ENCODE measurements at places on chromosomes 12 and 14. TPM values are rescaled to one million over a fixed set of nuclear protein-coding genes. Genes with fewer than 3 reads are reported as not detected.

The CMKLR1 gene
- not detected for total RNA-seq

- H3K4me3 ChIP-seq, result no peak overlapping the region
- H3K36me3 ChIP-seq, result no peaks in the 10 kb centered on the region
- no peak overlapping the region for H3K27ac ChIP-seq
- H3K4me1 ChIP-seq, result no peaks in the 10 kb centered on the region
Observed at GRCh38 chr12:42957561-42958290, 368.2 kb upstream of the PRICKLE1 start.

GRCh38 chr14:91117960-91118359, 4.1 kb downstream of the DGLUCY start:
- H3K4me1 ChIP-seq, result peaks cover 56% of the 10 kb centered on the region
- no peak for DNase-seq
- no peaks in the 10 kb centered on the region for H3K27me3 ChIP-seq
- H3K27ac ChIP-seq, result peak overlapping the region; percentile 60
- H3K4me3 ChIP-seq, result no peak overlapping the region
- H3K36me3 ChIP-seq, result peaks cover 57% of the 10 kb centered on the region

DNA sequence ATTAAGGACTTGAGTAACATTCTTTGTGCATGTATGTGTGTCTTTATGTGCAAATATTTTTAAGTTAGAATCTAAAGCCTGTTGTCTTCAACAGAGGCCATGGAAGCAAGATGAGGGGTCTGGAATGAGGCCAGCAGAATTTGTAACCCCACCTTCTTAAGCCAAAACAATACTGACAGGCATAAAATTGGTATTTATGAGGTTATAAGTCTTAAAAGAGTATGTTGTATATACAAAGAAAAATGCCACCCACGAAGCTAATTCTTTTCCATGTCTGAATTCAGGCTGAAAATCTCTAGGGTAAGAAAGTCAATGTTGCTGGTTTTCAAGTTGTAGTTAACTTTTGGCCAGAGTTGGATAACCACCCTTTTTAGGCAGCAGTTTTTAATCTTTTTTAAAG, 86.2 kb upstream of the TMTC1 start:
- no peak overlapping the region for H3K27ac ChIP-seq
- H3K36me3 ChIP-seq, result no peaks in the 10 kb centered on the region
- DNase-seq, result no peak
- H3K27me3 ChIP-seq, result no peaks in the 10 kb centered on the region
- H3K4me3 ChIP-seq, result no peak overlapping the region

GRCh38 chr14:89810101-89810500, 144.4 kb downstream of the EFCAB11 start:
- no peaks in the 10 kb centered on the region for H3K4me1 ChIP-seq
- no peaks in the 10 kb centered on the region for H3K36me3 ChIP-seq
- H3K4me3 ChIP-seq, result no peak overlapping the region
- H3K27me3 ChIP-seq, result peaks cover 31% of the 10 kb centered on the region

- H3K27ac ChIP-seq, result peak overlapping the region; percentile 72
- H3K27me3 ChIP-seq, result no peaks in the 10 kb centered on the region
- peak overlapping the region; percentile 32 for H3K4me3 ChIP-seq
- H3K4me1 ChIP-seq, result peaks cover 53% of the 10 kb centered on the region
- DNase-seq, result no peak
Observed at GRCh38 chr14:24247422-24247821, 5.0 kb upstream of the TINF2 start.

- peaks cover 2% of the 10 kb centered on the region for H3K27me3 ChIP-seq
- no peaks in the 10 kb centered on the region for H3K36me3 ChIP-seq
- no peak overlapping the region for H3K4me3 ChIP-seq
- H3K4me1 ChIP-seq, result peaks cover 21% of the 10 kb centered on the region
- DNase-seq, result no peak
Observed at GRCh38 chr14:68691031-68691791, 101.7 kb downstream of the ZFP36L1 start.

DNA sequence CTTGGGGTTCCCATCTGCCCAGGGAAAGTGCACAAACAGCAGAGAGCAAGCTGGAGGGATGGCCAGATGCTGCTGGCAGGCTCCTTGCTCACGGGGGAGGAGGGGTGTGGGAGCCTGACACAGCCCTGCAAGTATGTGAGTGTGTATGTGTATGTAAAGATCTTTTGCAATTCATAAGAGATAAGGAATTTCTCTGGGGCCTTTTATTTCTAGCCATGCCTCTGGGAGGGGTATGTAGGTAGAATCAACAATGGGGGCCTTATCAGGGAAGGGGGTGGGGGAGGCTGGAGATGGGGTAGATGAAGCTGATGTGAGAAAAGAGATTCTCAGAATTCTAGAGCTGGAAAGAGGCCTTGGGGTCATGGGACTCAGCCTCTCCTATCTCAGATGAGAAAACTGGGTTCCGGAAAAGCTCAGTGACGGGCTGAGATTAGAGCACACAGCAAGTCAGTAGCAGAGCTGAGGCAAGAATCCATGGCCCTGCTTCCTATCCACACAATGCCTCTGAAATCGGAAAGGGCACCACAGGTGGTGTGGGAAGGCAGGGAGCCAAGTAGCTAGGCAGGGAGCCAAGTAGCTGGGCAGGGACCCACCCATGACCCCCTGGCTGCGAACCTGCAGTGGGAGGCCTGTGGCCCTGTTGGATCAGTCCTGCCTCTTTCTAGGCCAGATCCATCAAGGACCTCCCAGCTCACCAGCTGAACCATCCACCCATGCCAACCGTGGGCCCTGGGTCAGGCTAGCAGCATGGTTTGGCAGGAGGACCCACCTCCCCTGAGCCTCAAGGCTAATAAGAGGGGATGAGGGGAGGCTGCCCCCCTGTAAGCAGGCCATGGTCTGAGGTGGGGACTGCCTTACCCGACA, 54.7 kb downstream of the PLEKHG3 start:
- DNase-seq, result no peak
- peaks cover 16% of the 10 kb centered on the region for H3K27me3 ChIP-seq
- no peak overlapping the region for H3K27ac ChIP-seq
- no peaks in the 10 kb centered on the region for H3K36me3 ChIP-seq
- no peak overlapping the region for H3K4me3 ChIP-seq

GRCh38 chr12:119012179-119012578, 30.8 kb downstream of the SRRM4 start:
- no peaks in the 10 kb centered on the region for H3K36me3 ChIP-seq
- peaks cover 6% of the 10 kb centered on the region for H3K27me3 ChIP-seq
- no peak overlapping the region for H3K4me3 ChIP-seq
- no peak for DNase-seq
- no peak overlapping the region for H3K27ac ChIP-seq

- H3K4me3 ChIP-seq, result no peak overlapping the region
- no peaks in the 10 kb centered on the region for H3K4me1 ChIP-seq
- no peak for DNase-seq
- no peaks in the 10 kb centered on the region for H3K36me3 ChIP-seq
Observed at GRCh38 chr12:20800160-20800559, 10.3 kb upstream of the SLCO1B3 start.

- H3K4me3 ChIP-seq, result no peak overlapping the region
- H3K4me1 ChIP-seq, result peaks cover 2% of the 10 kb centered on the region
- no peaks in the 10 kb centered on the region for H3K36me3 ChIP-seq
- H3K27ac ChIP-seq, result no peak overlapping the region
- no peaks in the 10 kb centered on the region for H3K27me3 ChIP-seq
Observed at GRCh38 chr14:99574099-99574880, 29.7 kb downstream of the CCDC85C start.

DNA sequence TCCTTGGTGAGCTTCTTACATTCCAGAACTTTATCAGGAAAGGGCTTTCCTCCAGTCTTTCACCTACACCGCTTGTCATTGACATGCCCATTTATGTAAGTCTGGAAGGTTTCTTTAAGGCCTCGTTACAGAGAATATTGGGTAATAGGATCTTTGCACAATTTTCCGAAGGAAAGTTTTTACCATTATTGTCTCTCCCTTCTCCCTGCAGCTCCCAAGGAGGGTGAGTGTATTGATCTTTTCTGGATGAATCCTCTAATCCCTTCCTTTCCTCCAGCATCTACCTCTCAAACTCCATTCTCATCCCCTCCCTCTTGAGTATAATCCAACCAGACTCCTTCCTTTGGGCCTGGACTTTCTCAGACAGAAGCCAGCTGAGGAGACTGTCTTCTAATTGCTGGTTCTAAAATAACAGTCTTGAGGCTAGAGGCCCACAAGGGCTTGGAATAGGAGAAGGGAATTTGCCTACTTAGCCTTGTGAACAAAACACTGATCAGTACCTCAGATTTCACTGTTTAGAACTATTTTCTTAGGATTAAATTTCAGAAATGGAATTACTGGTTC, 21.8 kb downstream of the WNK1 start:
- peaks cover 18% of the 10 kb centered on the region for H3K36me3 ChIP-seq
- no peaks in the 10 kb centered on the region for H3K27me3 ChIP-seq
- DNase-seq, result no peak
- H3K4me3 ChIP-seq, result no peak overlapping the region
